ENCODE measurements at places on chromosomes 2 and 18.

- no peak for DNase-seq
Measured at GRCh38 chr2:217920879-217921603, 81.8 kb downstream of the TNS1 start.

DNA sequence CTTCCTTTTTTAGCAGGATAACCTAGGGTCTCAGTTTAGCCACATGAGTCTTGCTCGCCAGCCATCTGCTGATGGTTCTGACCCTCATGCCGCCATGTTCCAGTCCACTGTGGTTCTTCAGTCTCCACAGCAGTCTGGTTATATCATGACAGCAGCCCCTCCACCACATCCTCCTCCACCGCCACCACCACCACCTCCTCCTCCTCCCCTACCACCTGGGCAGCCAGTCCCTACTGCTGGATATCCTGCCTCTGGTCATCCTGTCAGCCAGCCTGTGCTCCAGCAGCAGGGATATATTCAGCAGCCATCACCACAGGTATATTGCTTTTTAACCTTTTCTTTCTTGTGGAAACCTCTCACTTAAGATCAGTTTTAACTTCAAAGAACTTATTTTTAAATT, 89.9 kb upstream of the UBXN4 start:
- no peak for DNase-seq

- DNase-seq = no peak
Measured at GRCh38 chr2:233497692-233498091, 68.9 kb downstream of the USP40 start.

DNA sequence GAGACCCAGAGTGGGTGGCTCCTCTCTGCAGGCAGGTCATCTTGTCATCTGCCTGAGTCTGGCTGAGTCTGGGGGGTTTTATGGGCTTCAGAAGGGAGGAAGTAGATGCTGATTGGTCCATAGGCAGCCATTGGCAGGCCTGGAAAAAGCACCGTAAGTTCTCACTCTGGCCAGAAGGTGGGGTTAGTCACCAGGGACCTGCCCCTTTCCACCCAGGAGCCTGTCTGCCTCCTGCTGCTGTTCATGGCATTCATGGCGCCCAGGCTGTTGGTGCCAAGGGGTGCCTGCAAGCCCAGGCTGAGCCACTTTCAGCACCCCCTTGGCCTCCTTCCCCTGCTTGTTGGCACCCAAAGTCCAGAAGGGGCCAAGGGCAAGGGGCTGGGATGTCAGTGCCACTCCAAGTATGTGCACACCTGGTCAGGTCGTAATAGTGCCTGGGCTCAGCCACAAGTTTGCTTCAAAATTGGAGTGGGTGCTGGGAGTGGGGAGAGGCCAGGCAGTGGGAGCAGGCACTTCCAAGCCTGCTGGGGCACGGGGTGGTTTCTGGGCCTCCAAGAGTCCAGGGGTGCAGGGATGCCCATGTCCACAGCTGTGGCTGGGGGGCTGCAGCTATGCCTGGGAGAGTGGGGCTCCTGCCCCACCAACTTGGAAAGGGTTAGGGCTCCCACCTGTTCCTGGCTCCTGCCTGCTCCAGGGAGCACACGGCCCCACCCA, 178.1 kb downstream of the FAM210A start:
- no peak for DNase-seq

- no peak for DNase-seq
Measured at GRCh38 chr2:156129227-156129626, 203.3 kb downstream of the NR4A2 start.

DNA sequence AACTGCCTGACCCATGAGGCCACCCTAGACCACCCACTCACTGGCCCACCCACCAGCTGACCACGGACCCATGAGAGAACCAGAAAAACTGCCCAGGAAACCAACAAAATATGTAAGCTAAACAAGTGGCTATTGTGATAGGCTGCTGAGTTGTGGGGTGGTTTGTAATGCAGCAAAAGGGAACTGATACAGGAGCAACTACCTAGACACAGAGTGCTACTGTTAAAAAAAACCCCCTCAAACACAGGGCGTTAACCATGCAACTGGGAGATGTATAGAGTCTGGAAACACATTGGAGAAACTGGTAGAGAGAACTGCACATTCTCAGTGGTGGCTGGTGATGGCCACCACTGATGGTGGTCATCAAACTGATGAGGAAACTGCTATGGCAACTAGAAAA, 206.3 kb upstream of the GYPC start:
- no peak for DNase-seq

- DNase-seq = no peak
Measured at GRCh38 chr18:40243607-40244006, 1711.4 kb upstream of the PIK3C3 start.

DNA sequence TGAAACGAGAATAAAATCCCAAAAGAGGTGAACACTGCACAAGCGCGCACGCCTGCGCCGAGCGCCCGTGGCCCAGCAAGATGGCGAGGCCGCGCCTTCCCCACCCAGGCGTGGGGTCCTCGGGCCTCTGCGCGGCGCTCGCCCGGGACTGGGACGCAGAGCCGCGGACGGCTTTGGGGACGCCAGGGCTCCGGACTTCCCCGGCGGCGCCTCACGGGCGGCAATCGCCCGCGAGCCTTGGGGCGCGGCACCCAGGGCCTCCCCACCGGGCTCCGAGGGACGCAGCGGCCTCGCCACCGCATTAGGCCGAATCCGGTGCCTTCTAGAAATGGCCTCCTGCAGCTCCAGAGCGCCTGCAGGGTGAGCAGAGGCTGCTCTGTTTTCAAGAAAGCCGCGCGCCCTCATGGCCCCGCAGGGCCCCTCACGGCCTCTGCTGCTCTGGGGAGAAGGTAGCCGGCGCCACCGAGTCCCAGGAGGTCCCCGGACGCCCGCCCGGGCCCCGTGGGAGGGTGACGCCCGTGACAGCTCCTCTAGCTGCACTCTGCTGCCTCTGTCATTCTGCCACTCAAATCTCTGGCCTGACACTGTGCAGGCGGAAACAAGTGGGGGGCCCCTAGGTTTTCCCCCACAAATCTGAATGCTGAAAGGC, 35.9 kb upstream of the POMC start:
- no peak for DNase-seq

- DNase-seq = no peak
Measured at GRCh38 chr2:60555783-60556139, 2.3 kb upstream of the BCL11A start.

GRCh38 chr2:70935468-70936164, at the start of gene ATP6V1B1:
ATP6V1B1 (plus strand) TSS chr2:70935900; CDS start chr2:70935955, 55 bp downstream.
- DNase-seq = no peak

- no peak for DNase-seq
Measured at GRCh38 chr18:70235478-70235877, 30.0 kb upstream of the RTTN start.

- DNase-seq = no peak
Measured at GRCh38 chr2:150526006-150526405, 38.5 kb upstream of the RND3 start.

- no peak for DNase-seq
Measured at GRCh38 chr18:48098007-48098406, 167.5 kb upstream of the SMAD2 start.

GRCh38 chr2:101274142-101274541, 21.5 kb downstream of the CNOT11 start:
- no peak for DNase-seq

DNA sequence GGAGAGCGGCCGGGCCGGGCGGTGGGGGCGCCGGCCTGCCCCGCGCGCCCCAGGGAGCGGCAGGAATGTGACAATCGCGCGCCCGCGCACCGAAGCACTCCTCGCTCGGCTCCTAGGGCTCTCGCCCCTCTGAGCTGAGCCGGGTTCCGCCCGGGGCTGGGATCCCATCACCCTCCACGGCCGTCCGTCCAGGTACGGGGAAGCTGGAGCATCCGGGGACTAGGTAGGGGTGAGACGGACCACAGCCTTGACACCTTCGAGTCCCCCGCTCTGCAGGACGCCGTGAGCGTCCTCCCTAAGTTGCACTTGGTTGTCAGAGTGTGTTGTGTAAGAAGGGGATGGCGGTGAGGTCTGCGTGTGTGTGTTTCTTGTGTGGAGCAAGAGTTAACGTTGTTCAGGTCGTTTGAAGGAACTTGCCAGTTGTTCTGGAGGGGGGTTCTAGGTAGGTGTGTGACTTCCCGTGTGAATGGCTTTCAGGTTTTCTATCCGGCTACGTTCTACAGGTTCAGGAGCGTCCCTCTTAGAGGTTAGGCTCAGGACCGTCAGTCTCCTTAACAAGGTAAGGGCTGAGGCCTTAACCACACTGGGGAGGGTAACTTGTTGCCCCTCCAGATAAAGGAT, 393 bp downstream of the IL1R1 start:
- DNase-seq = no peak

DNA sequence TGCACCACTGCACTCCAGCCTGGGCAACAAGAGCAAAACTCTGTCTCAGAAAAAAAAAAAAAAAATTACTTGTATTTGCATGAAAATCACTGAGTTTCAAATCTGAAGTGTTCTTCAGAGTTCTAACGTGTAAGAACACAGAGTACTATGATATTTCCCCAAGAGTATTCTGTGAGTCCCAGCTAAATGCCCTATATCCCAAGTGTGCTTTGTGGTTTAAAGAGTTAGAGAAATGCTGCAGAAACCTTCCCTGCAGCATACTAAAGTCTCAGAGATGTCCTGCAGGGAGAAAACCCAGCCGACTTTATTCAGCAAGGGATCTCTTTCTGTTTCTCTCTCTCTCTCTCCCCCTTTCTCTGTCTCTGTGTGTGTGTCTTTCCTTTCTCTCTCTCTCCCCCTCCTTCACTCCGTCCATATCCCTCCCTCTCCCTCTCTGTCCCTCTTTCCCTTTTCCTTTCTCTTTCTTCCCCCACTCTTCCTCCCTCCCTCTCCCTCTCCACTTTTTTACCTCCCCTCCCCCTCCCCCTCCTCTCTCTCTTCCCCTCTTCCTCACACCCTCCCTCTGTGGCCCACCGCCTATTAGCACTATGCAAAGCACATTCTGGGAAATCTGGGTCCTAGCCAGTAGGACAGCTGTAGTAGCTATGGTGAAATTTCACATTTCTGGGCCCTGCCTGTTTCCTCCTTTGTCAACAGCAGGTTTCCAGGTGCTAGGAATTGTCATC, 54.2 kb downstream of the ACTR2 start:
- no peak for DNase-seq

GRCh38 chr2:77800410-77800809, 278.2 kb upstream of the LRRTM4 start:
- DNase-seq = no peak

DNA sequence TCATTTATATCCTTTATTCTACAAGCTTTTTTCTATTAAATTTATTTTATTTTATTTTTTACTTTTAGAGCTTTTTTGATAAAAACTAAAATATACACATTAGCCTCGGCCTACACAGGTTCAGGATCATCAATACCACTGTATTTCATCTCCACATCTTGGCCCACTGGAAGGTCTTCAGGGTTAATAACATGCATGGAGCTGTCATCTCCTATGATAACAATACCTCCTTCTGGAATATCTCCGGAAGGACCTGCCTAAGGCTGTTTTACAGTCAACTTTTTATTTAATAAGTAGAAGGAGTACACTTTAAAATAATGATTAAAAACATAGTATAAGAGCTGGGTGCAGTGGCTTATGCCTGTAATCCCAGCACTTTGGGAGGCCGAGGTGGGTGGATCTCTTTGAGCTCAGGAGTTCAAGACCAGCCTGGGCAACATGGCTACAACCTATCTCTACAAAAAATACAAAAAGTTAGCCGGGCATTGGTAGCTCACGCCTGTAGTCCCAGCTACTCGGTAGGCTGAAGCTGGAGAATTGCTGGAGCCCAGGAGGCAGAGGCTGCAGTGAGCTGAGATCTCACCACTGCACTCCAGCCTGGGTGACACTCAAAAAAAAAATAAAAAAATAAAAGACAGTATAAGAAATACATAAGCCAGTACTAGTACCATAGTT, 15.7 kb upstream of the DGUOK start:
- no peak for DNase-seq

DNA sequence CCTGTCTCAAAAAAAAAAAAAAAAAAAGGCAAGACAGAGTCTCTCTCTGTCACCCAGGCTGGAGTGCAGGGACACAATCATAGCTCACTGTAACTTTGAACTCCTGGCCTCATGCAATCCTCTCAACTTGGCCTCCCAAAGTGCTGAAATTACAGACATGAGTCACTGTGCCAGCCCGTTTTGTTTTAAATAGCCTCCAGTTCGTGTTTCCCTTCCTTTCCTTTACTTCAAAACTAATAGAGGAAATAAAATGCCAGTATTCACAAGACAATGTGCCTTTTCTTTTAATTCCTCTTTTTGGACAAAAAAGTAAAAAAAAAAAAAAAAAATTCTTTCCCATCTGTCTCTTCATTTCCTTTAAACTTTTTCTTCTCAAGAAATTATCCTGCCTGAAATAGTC, 54.5 kb upstream of the ACMSD start:
- no peak for DNase-seq

DNA sequence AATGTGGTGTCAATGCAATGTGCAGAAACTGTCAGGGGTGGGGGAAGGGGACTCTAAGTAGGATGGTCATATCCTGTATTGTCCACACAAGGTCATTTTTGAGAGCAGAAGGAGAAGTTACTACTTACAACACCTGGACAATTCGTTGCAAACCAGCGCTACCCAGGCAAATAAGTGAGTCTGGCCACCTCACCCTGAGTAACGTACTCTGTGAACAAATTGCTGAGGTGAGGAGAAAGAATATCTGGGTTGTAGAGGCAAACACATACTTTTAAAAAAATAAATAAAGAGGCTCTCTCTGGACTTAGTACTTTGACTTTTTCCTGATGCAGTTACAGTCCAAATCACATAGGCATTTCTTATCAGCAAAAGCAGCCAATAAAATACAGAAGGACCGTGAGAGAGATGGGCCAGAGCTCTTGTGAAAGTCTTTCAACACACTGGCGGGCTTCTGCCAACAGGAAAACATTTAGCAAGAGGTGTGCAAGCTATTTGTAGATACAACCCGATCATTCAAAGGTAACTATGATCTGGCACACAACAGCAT, 268.2 kb upstream of the ID2 start:
- no peak for DNase-seq

- no peak for DNase-seq
Measured at GRCh38 chr2:43764086-43764705, 9.6 kb upstream of the DYNC2LI1 start.

DNA sequence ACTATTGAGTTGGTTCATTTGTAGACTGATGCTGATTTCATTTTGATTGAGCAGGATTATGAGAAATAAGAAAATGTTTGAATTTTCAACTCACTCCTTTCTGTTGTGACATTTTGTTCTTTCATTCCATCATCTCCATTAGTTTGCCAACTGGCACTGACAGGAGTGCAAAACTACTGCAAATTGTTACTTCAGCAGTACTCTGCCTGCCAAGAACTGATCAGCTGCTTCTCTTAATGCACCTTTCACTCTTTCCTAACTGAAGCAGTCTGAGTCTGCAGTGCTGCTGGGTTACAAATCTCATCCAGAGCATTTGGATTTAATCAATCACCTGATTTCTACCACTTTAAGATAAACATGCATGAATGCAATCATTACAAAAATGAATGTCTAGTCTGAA, 70.9 kb downstream of the TMEFF2 start:
- DNase-seq = no peak

- DNase-seq = no peak
Measured at GRCh38 chr2:54644236-54644635, 79.2 kb upstream of the EML6 start.

DNA sequence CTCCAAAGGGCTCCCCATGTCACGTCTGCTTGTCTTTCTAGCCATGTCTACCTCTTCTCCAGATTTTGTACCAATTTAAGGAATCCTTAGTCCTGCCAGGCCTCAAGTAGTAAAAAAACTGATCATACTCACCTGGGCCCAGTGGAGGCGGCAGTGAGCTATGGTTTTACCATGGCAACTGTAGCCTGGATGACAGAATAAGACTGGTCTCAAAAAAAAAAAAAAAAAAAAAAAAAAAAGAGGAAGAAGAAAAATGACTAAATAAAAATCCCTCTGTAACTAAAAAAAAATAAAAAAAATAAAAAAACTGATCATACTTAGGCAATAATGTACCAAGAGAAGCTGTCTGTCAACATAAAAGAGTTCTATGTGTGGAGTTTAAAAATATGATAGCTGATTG, 221.6 kb downstream of the NR4A2 start:
- DNase-seq = no peak

All from effector memory CD8-positive, alpha-beta T cell (primary cell).